Trophoblast cell (in vitro differentiated cells and primary cell): ENCODE measurements at places on chromosomes 6 and 20.

GRCh38 chr20:54469952-54470351, 5.4 kb upstream of the DOK5 start:
- no peak for DNase-seq

GRCh38 chr6:11002176-11002575, 41.9 kb downstream of the ELOVL2 start:
- DNase-seq: no peak

DNA sequence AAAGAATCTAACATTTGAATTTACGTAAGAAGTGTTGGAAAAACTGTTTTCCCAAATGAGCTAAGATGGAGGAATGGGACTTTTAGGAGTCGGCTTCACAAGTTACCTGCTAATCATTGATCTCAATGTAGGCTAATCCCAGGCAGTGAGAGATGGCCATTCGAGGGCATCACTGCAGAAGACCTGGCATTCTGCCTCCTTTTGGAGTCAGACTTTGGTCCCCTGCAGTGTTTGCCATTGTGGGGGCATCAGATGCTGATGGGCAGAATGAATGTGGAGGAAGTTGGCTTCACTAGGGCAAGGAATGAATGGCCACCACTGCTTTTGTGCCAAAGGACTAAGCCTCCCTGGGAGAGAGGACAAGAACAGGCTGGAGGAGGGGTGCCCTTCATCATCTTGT, 55.7 kb upstream of the NKX2-2 start:
- DNase-seq: no peak

- DNase-seq: peak; percentile 2
Measured at GRCh38 chr6:134464690-134465411, 146.9 kb upstream of the SGK1 start.

GRCh38 chr6:18323935-18324705, 59.8 kb upstream of the DEK start:
- peak; percentile 86 for DNase-seq

GRCh38 chr6:31690231-31691077, 9.6 kb upstream of the LY6G5C start:
- DNase-seq: no peak

- DNase-seq: peak; percentile 69
Measured at GRCh38 chr20:17281478-17281877, 54.6 kb downstream of the PCSK2 start.
